Head of caudate nucleus (tissue), 42 donors: ENCODE measurements at places on chromosomes 6 and 20.
A peak's percentile ranks its signal among the peaks of the same experiment; 100 is the strongest.

DNA sequence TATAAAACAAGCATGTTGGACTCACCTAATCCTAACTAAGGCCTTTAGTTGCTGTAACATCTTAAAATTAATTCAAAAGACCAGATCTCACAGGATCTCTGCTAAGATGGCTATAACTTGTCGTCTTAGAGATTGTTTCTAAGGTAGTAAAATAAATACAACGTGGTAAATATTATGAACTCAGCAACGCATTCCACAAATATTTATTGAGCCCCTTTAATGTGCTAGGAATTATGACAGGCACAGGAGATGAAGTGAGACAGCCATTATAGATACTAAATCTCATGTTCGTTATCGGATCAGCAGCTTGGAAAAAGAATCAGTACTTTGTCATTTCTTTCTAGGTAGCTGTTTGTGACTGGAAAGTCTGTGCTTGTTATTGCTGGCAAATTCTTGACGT lies 20.9 kb upstream of the MCM3 start:
- DNase-seq, result no peak

DNA sequence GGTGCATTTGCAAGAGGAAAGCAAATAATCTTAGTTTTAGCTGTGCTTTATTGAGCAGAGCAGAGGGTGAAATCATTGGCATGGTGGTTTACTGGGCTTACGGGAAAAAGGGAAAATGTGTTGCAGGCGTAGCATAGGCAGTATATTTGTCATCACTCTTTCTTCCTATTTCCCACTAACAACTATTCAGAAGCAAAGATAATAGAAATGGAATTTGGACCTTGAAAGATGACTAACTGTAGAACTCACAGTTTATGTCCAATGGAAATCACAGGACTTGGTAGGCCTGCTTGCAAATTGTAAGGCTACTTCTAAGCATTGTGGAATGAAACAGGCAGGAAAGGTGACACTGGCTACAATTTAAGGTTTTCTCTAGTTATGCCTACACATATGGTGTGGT lies 611.9 kb upstream of the MAN1A1 start:
- no peak for DNase-seq

DNA sequence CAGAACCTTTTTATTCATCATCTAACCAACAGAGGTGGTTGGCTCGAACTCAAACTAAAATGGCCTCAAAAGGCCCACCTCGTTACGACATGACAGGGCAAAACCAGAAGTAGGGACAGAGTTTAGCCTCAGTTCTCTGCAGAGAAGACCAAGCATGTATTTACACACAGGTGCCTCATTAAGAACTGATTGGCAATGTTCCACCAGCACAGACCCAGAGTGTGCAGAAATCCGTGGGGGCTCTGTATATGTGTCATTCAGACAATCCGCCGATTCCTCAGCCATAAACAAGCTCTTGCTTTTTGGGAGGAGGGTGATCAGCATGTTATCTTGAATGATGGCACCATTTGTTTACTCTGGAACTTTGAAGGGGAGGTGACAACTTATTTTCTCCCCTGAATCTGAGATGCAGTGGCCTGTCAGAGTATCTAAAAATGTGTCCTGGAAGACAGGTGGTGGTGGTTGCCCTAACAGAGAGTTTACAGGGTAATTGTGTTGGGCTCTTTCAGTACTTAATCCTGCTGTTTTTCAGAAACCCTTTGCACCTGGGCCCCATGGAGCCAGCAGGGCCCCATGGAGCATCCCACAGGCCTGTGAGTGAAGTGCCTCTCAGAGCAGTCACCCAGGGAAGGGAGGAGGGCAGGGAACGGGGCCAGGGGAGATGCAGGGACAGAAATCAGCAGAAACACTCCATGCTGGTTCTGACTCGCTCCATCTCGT lies 29.1 kb upstream of the C20orf203 start:
- DNase-seq, result no peak

GRCh38 chr20:21279706-21280521 lies 23.2 kb upstream of the XRN2 start:
- no peak for DNase-seq

GRCh38 chr6:166410426-166410935 lies 27.7 kb upstream of the MPC1 start:
- no peak for DNase-seq

DNA sequence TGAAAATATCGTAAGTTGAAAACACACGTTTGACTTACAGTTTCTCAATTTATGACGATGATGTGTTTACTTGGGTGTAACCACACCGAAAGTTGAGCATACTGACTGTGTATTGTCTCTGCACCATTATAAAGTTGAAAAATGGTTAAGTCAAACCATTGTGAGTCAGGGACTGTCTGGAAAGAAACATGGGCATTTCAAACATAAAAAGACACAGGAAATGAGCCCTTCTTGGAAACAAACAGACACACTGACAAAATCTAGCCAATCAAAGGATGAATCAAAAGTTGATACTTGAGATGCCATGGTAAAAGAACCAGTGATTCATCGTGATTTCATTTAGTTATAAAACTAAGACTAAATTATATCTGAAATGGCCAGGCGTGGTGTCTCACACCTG lies 5.3 kb downstream of the POPDC3 start:
- DNase-seq, result no peak

DNA sequence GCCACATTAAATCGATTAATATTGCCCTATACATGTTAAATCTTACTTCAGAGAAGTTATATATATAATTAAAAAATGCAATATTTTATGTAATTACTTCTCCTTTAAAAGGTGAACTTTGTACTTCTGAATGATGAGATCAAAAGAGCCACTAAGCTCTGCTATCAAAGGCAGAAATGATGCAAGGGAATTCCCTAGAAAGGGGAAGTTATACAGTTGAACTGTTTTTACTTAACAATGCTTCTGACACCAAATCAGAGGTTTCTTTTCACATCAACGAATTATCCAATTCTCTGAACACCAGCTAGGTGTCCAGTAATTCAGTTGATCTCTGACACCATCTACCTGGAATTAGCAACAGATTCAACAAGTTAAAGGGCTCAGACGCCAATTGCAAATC lies 319.9 kb upstream of the TSHZ2 start:
- DNase-seq, result no peak

GRCh38 chr20:17138237-17138636 lies 88.6 kb upstream of the PCSK2 start:
- peak; percentile 3 for DNase-seq

GRCh38 chr20:41110930-41111577 lies 26.3 kb upstream of the PLCG1 start:
- DNase-seq, result no peak

- no peak for DNase-seq
Measured at GRCh38 chr6:89139509-89140346, 6.1 kb upstream of the PM20D2 start.

DNA sequence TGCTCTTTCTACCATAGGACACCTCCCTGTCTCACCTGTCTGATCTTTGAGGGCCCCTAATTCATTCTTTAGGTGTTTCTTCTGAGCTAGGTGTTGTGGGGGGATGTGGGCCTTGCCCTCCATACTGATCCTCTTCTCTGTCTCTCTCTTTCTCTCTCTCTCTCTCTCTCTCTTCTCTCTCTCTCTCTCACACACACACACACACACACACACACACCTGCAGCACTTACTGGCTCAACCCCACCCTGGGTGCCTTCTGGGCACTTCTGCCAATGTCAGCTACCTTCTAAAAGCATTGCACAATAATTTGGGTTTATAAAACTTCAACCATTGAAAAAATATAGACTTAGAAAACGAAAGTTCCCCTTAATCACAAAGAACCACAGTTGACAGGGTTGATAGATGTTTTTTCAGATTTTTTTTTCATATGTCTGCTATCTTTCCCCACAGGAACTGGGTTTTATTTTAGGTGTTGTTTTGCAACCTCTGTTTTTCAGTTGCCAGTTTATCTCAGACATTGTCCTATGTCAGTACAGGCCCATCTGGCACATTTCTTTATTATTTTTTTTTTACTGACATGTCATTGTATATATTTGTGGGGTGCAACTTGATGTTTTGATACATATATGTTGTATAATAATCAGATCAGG lies 28.1 kb downstream of the PKIG start:
- no peak for DNase-seq

DNA sequence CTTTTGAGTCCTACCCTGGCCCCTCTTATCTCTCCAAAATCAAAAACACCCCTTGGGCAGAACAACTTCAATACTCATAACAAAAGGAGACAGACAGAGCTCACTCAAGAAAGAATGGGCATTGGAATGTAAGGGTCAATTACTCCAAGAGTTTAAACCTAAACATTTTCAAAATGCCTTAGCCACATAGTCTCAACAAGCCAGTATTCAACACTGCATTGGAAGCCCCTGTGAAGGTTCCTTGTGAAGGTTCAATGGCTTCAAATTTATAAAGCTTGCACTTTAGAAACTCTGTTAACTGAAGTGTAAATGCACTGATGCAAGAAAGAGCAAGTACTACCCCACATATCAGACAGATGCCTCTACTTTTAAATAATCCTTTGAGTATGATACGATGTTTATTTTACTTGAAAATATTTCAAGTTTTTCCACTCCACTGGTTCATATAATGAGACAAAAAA lies 139.1 kb upstream of the LAMP5 start:
- DNase-seq, result no peak

DNA sequence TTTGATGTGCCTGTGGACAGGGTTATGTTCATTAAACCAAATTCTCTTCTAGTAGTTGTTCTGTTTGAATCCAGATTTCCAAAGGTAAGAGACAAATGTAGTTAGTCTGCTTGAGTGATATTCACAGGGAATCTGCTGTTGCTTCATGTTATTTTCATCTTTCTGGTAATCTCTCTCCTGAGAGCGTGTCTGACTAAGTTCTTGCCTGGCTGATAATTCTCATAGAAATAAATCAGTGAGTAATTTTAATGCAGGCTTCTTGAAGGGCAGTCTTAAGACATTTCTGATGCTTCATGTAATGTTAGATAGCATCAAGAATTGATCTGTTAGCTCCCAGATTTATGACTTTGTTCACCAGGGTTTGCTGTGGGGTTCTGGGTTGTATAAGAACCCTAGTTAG lies 54.2 kb downstream of the CTNNBL1 start:
- no peak for DNase-seq

DNA sequence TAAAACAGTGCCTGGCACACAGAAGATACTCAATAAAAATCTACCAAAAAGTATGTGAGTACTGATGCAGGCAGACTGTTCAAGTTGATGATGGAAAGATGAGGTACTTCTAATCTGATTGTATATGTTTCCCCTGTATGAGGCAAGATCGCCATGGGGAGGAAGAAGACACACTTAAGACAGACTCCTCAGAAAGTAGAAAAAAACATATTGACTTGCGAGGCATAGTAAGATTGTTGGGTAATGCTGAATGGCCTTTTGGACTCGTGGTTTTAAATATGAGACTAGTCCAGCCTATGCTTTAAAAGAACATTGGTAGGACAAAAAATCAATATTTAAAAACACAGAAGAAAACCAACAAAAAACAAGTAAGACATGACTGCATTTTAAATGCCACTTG lies 72.6 kb downstream of the SHPRH start:
- no peak for DNase-seq

DNA sequence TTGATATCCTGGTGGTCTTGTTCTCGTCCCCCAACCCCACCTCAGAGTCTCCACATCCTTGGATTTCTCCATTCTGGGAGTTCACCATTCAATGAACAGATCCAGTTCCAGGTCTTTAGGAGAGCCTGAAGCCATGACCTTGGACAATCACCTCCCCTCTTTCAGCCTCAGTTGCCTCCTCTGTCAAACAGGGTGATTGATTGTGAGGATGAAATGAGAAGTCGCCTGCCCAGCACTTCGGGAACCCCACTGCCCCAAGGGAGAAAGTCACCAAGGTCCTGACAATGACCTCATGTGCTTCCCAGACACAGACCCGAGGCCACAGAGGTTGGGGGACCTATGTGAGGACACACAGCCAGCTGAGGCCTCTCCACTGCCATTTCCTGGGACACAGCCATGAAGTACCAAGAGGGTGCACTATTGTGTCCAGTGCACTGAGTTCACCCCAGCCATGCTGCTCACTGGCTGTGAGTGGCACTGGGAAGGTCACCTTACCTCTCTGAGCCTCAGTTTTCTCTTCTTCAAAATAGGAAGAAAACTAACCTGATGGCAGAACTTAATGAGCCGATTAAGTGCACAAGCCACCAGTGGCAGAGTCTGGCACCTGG lies 61.7 kb downstream of the SNAI1 start:
- no peak for DNase-seq

DNA sequence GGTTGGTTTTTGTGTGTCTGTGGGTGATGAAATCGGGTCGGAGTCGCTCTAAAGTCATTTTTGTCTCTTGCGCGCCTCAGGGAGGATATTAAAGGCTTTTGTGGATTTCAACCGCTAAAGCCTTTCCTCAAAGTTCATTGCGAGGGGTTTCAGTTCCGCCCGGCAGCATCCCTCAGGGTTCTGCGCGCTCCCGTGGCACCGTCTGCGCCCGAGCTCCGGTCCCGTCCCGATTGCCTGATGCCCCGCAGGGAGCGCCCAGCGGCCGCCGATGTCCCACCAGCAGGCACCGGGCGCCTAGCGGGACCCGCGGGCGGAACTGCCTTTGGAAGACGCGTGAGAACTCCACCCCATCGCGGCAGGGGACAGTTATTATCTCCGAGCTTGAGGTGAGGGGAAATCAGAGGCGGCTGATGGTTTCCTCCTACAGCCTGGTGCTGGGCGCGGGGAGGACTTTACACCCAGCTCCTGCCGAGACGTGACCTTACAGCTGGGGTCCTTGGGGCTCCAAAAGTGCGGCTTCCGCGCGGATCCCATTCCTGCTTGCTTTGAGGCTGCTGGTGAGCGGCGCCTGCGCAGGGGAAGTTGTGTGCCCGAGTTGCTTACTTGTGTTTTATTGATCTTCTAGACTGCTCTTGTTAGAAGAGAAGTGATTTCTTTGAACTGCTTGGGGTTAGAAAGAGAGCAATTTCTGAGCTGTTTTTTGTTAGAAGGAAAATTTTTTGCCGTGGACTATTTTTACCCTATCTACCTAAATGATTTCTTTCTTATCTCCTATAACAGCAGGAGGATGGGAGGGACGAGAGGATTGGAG lies 27.1 kb downstream of the ULBP1 start:
- DNase-seq, result no peak

DNA sequence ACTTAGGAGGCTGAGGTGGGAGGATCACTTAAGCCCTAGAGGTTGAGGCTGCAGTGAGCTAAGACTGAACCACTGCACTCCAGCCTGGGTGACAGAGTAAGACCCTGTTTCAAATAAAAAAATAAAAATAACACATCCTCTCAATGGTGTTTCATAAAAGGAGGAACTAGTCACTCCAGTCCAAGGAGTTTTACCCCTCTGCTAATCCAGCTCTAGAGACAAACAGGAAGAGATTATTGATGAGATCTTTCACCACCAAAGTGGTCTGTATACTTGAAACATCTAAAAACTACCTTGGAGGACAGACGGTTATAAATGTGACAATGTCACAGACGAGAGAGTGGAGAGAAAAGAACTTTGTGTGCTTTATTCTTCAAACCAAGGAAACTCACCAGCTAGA lies 58.2 kb downstream of the PIGU start:
- no peak for DNase-seq

DNA sequence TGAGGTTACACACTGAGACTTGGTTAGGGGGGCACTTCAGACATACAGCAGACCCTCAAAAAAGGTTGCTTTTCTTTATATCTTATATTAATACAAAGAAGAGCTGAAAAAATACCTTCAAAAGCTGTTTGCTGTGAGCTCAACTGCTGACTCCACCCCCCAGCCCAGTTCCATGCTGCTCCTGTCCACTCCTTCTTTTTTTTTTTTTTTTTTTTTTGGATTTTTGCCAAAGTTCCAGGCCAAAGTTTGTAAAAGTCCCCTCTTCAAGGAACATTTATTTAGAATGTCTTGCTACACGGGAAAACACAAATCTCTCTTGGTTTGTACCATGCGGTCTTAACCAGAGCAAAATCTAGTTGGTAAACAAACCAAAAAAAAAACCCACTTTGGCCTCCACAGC lies 85.3 kb upstream of the AKAP12 start:
- no peak for DNase-seq

GRCh38 chr20:12984863-12985262 lies 23.9 kb upstream of the SPTLC3 start:
- no peak for DNase-seq
